ENCODE measurements at places on chromosomes 5 and 9. TPM values are rescaled to one million over a fixed set of nuclear protein-coding genes. Genes with fewer than 3 reads are reported as not detected.

GRCh38 chr9:89247431-89248353 lies 63.3 kb upstream of the CKS2 start:
- peak overlapping the region; percentile 27 for H3K27ac ChIP-seq
- no peaks in the 10 kb centered on the region for H3K27me3 ChIP-seq
- H3K4me1 ChIP-seq, result no peaks in the 10 kb centered on the region
- no peak overlapping the region for H3K4me3 ChIP-seq
- H3K36me3 ChIP-seq, result no peaks in the 10 kb centered on the region

The OR1L4 gene
- total RNA-seq, result not detected

DNA sequence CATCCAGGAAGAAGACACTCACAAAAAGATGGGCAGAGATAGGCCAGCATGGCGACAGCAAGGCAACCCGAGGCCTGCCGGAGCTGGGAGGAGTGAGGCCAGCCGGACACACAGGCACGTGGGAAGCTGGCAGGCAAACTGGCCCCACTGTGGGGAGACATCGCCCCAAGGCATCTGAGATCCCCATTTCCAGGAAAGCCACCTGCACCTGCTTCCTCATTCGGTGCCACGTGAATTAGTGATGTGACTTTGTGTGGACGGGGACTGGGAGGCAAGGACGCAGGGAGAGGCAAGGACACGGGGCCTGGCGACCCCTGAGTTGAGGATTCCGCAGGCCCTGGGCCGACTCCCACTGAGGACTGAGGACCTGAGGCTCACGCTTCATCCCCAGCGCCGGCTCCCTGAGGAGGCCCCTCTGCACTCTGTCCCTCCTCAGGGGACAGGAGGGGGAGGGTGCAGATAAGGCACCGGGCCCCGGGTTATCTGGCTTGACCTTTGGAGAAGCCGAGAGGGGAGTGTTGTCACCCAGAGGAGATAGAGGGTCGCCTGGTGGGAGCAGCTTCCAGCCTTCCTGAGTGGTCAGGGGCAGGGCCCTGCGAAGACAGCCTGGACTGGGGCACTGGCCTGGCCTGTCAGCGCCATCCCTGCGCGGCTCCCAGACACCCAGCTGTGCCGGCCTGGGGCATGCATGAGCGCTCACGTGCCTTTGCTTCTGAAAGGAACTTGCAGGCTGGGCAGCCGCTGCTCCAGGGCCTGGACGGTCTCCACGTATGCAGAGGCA lies 39.7 kb downstream of the NDUFS6 start:
- H3K36me3 ChIP-seq, result no peaks in the 10 kb centered on the region
- no peak overlapping the region for H3K27ac ChIP-seq

GRCh38 chr5:173140769-173141168 lies 3.6 kb upstream of the BNIP1 start:
- H3K27ac ChIP-seq, result no peak overlapping the region
- no peaks in the 10 kb centered on the region for H3K27me3 ChIP-seq
- no peak for DNase-seq
- no peaks in the 10 kb centered on the region for H3K4me1 ChIP-seq
- no peak overlapping the region for H3K4me3 ChIP-seq

GRCh38 chr9:96720435-96720834 lies 57.5 kb downstream of the ZNF510 start:
- H3K27ac ChIP-seq, result no peak overlapping the region
- no peaks in the 10 kb centered on the region for H3K36me3 ChIP-seq
- no peaks in the 10 kb centered on the region for H3K4me1 ChIP-seq
- H3K4me3 ChIP-seq, result no peak overlapping the region

GRCh38 chr5:32273821-32274220 lies 38.9 kb downstream of the MTMR12 start:
- no peak for DNase-seq
- peaks cover 4% of the 10 kb centered on the region for H3K4me1 ChIP-seq
- H3K27me3 ChIP-seq, result no peaks in the 10 kb centered on the region
- H3K4me3 ChIP-seq, result no peak overlapping the region
- H3K27ac ChIP-seq, result peak overlapping the region; percentile 79

DNA sequence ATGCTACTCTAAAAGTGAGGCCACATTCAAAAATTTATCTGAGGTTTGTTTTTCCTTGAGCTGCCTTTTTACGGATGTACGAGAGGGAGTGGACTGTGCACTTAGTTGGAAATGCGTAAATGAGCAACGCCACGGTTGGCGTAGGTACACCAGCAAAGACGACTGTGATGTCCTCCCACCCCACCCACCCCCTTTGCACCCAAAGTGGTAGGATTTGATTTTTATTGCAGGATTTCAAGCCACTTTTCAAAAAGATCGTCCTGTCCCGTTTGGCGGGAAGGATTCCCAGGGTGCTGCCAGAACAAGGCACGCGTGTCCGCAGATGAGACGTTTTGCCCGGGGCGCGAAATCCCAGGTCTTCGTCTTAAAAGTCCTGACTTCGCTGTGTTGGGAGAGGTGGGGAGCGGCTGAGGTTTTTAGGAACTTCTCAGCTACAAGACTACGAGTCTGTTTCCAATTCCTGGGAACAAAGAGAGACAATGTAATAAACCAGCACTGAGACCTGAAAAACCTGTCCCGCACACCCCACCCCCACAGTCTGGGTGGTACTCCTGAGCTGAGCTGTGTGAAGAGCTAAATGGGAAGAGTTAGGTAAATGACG lies 1.0 kb upstream of the TLE1 start:
- H3K36me3 ChIP-seq, result no peaks in the 10 kb centered on the region
- peak overlapping the region; percentile 64 for H3K4me3 ChIP-seq
- peak overlapping the region; percentile 89 for H3K27ac ChIP-seq
- peak; percentile 33 for DNase-seq
- no peaks in the 10 kb centered on the region for H3K4me1 ChIP-seq

- DNase-seq, result no peak
These were observed 79.8 kb downstream of the XRCC4 start for GRCh38 chr5:83157163-83157562.

The HTR1A gene
- total RNA-seq, result 11.7 TPM

DNA sequence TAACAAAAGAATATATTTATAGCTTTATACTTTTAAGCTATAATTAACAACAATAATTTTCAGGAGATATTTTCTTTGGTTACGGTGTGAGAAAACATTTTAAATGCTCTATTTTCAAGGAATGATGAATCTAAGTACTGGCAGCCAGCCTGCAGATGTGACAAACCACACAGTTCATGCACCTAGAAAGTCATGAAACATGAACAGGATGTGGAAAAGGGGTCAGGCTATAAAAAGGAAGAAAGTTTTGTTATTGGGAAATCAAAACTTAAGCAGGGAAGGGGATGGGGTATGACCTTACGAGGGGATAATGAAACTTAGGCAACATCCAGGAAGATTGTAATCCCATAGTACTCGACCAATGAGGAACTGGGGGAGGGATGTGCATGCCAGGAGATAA lies 508.7 kb upstream of the GRAMD2B start:
- H3K27me3 ChIP-seq, result no peaks in the 10 kb centered on the region
- H3K4me1 ChIP-seq, result no peaks in the 10 kb centered on the region
- H3K36me3 ChIP-seq, result no peaks in the 10 kb centered on the region
- no peak overlapping the region for H3K4me3 ChIP-seq
- no peak overlapping the region for H3K27ac ChIP-seq

GRCh38 chr5:135710045-135710675 lies 124.3 kb upstream of the SLC25A48 start:
- H3K4me3 ChIP-seq, result no peak overlapping the region
- no peaks in the 10 kb centered on the region for H3K4me1 ChIP-seq
- DNase-seq, result no peak
- H3K27ac ChIP-seq, result no peak overlapping the region

- no peak overlapping the region for H3K4me3 ChIP-seq
- peaks cover 10% of the 10 kb centered on the region for H3K4me1 ChIP-seq
- no peak overlapping the region for H3K27ac ChIP-seq
- no peaks in the 10 kb centered on the region for H3K27me3 ChIP-seq
These were observed 2.8 kb upstream of the HSDL2 start for GRCh38 chr9:112377087-112377486.

- no peaks in the 10 kb centered on the region for H3K27me3 ChIP-seq
- H3K4me3 ChIP-seq, result no peak overlapping the region
- H3K36me3 ChIP-seq, result no peaks in the 10 kb centered on the region
- DNase-seq, result no peak
- no peak overlapping the region for H3K27ac ChIP-seq
These were observed 97.8 kb upstream of the HAND1 start for GRCh38 chr5:154575546-154576428.

The CTXN3 gene
- not detected for total RNA-seq

The C9orf153 gene
- total RNA-seq, result 0.82 TPM

The SLC34A1 gene
- total RNA-seq, result not detected

GRCh38 chr5:158966716-158967115 lies 133.0 kb downstream of the EBF1 start:
- no peak for DNase-seq
- H3K4me3 ChIP-seq, result no peak overlapping the region
- no peaks in the 10 kb centered on the region for H3K36me3 ChIP-seq
- H3K4me1 ChIP-seq, result no peaks in the 10 kb centered on the region

DNA sequence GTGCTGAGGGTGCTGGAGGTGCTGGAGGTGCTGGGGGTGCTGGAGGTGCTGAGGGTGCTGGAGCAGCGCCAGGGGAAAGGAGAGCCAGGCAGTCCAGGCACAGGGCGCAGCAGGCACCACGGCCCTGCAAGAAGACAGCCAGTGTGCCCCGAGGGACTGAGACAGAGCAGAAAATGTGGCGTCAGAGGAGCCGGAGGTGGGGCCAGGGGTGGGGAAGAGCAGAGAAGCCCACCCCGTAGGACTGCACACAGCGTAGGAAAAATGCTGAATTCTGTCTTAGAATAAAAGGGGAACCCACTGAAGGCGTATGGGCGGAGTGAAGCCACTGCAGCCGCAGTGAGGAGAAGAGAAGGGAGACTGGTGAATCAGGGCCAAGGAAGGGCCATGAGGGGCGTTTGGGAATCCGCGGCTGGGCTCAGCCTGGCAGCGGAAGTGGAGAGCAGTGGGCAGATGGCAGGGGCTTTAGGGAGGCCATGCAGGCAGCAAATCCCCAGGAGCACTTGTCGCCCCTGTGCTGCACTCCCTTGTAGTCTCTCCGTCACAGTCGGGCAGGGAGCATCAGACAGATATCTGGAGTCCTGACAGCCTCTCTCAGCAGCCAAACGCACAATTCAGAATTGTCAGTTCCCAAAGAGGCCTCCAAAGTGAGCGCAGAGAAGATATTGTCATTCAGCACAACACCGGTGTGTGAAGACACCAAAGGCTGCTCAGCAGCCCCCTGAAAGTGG lies 35.9 kb upstream of the LECT2 start:
- H3K4me3 ChIP-seq, result no peak overlapping the region
- DNase-seq, result no peak
- H3K27me3 ChIP-seq, result no peaks in the 10 kb centered on the region
- H3K27ac ChIP-seq, result no peak overlapping the region
- H3K36me3 ChIP-seq, result no peaks in the 10 kb centered on the region
- H3K4me1 ChIP-seq, result no peaks in the 10 kb centered on the region

DNA sequence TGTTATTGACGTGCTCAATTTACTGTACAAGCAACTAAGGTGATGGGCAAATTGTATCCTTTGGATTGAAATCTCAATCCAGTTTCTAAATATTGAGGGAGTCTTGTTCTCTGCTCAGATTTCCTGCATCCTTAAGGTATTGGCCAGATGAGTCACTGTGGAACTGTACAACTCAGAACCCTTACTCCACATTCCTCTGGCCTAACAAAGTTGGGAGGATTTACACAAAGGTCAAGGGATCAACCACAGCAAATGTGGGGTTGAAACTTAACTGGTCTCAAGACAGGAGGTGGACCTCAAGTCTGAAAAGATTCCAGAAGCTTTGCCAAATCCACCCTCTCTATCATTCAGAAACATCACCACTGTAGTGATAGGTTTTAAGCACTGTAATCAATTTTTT lies 81.5 kb upstream of the AGXT2 start:
- no peak overlapping the region for H3K4me3 ChIP-seq
- H3K4me1 ChIP-seq, result no peaks in the 10 kb centered on the region
- DNase-seq, result no peak
- H3K27me3 ChIP-seq, result no peaks in the 10 kb centered on the region

- no peaks in the 10 kb centered on the region for H3K4me1 ChIP-seq
- no peaks in the 10 kb centered on the region for H3K27me3 ChIP-seq
- H3K27ac ChIP-seq, result no peak overlapping the region
- H3K4me3 ChIP-seq, result no peak overlapping the region
These were observed 19.4 kb downstream of the ALDH7A1 start for GRCh38 chr5:126575644-126576043.

- H3K27ac ChIP-seq, result no peak overlapping the region
- no peaks in the 10 kb centered on the region for H3K36me3 ChIP-seq
- no peaks in the 10 kb centered on the region for H3K4me1 ChIP-seq
- DNase-seq, result no peak
- H3K27me3 ChIP-seq, result no peaks in the 10 kb centered on the region
These were observed 11.6 kb downstream of the NIPSNAP3B start for GRCh38 chr9:104775574-104775936.

DNA sequence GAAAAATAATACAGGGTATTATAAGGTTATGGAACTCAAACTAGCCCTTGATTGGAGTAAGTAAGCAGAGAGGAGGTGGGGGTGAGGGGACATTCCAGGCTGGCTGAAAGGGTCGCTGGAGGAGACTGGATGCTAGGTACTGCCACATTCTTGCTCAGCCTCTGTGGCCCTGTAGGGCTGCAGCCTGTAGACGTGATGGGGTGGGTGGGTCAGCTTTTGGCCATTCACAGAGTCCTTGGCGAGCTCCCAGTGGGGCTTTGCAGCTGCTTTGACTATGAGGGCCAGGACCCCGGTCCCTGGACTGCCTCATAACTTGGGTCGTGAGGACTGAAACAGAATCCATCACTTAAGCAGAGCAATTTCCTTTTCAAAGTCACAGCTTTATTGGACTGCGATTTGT lies 4.2 kb upstream of the GDNF start:
- H3K36me3 ChIP-seq, result no peaks in the 10 kb centered on the region
- H3K4me1 ChIP-seq, result no peaks in the 10 kb centered on the region
- no peak overlapping the region for H3K27ac ChIP-seq
- DNase-seq, result no peak
- H3K27me3 ChIP-seq, result no peaks in the 10 kb centered on the region

- H3K36me3 ChIP-seq, result no peaks in the 10 kb centered on the region
- no peak overlapping the region for H3K4me3 ChIP-seq
- H3K27me3 ChIP-seq, result no peaks in the 10 kb centered on the region
- no peaks in the 10 kb centered on the region for H3K4me1 ChIP-seq
- H3K27ac ChIP-seq, result no peak overlapping the region
These were observed 112.5 kb downstream of the HAPLN1 start for GRCh38 chr5:83608122-83608521.

DNA sequence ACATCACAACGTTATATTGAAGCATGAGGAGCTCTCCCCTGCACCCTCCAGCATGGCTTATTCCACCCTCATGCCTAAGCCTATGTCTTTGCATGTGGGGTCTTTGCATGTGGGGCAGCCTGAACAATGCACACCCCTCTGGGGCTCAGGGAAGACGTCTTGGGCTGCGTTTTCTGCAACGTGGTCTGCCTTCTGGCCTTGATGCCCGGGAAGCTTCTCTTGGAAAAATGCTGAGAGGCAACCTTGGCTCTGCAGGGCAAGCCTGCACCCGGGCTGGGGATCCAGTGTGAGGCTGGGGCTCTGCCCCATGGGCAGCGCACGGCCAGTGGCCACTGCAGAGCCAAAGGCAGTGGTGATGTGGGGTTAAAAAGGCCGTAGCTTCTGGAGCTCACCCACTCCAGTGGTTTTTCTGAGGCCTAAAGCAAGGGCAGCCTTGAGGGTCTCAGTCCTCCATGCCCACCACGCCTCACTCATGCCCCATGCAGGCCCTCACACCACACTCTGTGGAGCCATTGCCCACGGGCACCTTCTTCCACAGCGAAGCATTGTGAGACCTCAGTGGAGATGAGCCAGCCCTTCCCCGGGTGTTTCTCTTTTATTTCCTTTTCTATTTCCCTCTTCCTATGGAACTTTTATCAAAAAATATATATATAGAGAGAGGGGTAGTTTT lies 112.2 kb downstream of the MRPL36 start:
- no peak for DNase-seq
- no peak overlapping the region for H3K27ac ChIP-seq
- H3K4me1 ChIP-seq, result no peaks in the 10 kb centered on the region
- H3K36me3 ChIP-seq, result no peaks in the 10 kb centered on the region
- H3K4me3 ChIP-seq, result no peak overlapping the region
- no peaks in the 10 kb centered on the region for H3K27me3 ChIP-seq
